ENCODE measurements at places on chromosomes 5 and 9.

DNA sequence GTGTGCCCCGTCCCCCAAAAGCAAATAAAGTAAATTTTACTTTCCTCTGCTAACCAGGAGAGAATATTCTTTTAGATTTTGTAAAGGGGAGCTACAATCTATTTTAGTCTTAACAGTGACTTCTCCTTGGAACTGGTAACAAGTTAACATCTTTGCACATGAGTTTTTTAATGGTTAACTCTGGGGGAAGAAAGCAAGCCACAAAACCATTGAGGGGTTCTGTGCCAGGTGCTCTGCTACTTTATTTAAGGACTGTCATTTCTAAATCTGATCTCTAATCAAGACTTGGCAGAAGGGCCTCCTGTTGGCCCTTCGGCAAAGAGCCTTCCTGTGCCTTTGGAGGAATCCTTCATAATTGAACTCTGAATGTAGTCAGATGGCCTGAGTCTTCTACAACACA lies 153.4 kb downstream of the SLC12A2 start:
- no peak for DNase-seq

DNA sequence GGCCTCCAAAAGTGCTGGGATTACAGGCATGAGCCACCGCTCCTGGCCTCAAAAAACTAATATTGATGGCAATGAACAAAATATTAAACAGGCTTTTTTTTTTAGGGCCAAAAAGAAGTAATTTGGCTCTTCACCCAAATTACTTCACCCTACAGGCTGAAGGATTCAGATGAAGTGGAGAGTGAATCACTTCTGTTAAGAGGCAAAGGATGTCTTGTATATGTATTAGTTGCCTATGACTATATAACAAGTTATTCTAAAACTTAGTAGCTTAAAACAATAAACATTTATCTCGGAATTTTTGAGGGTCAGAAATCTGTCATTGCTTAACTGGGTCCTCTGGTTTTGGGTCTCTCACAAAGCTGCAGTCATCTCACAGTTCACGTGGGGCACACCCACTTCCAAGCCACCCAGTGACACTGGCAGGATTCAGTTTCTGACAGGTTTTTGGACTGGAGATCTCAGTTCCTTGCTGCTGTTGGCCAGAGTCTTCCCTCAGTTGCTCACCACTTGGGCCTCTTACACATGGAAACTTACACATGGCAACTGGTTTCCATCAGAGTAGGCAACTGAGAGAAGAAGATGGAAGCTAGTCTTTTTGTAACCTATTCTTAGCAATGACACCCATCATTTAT lies 66.7 kb downstream of the IQGAP2 start:
- DNase-seq: peak; percentile 6

DNA sequence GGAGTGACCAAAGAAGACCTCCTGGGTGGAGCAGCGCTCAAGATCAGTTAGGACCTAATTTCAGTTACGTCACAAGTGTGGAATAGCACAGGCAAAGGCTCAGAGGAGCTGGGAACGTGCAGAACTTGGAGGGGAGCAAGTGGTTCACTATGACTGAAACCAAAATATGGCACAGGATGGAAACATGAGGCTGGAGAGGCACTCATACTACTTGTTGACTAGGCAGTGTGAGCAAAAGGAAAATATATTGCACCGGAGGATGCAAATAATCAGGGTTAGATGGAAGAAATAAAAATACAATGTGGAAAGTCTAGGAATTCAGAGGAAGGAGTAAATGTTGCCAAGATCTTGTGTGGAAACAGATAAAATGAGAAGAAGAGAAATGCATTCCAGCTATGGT lies 148.3 kb downstream of the DCP2 start:
- DNase-seq: no peak

GRCh38 chr5:115637507-115637906 lies 11.7 kb upstream of the TMED7 start:
- no peak for DNase-seq

DNA sequence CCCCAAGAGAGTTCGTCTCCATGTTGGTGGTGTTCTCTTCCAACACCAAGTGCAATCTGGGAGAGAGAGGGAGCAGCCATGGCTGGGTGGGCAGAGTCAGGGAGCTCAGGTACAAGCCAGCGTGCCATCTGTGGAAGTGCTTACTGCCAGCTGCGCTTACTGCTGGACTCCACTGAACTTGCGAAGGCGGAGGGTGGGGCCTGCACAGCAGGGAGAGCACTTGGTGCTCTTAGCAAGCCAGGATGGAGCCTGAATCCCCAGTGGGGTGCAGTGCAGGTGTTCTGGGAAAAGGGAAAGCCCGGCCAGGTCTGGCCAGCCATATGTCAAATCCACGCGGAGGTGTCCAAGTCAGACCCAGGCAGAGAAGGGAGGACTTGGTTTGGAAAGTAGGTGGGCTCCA lies 142.0 kb downstream of the FANCC start:
- DNase-seq: no peak

DNA sequence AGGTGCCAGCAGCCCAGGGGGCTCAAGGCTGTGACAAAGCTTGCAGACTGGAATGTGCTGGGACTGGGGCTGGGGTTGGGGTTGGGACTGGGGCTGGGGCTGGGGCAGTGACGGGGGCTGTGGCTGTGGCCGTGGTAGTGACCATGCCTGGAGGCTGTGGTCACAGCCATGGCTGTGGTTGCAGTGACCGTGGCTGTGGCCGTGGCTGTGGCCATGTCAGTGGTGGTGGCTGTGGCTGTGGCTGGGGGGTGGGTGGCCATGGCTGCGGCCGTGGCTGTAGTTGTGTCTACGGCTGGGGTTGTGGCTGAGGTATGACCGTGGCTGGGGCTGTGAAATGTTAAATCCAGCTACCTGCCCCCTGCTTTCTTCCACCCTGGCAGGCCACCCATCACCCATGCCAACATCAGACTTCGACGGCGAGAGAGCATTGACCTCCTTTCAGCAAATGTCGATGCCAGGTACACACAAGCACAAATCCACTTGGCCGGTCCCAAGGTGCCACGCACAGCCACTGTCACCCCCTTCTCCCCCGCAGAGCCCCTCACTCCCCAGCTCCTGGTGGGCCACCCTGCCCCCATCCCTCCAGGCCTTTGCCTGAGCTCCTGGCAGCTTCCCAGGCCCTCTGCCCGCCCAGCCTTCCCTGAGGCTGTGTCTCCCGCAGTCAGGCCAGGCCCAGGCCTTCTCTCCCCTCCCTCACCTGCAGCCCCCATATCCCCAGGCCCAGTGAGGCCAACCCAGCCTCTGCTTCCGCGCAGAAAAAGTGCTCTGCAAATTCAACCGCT lies 15.3 kb downstream of the LCN9 start:
- DNase-seq: no peak

DNA sequence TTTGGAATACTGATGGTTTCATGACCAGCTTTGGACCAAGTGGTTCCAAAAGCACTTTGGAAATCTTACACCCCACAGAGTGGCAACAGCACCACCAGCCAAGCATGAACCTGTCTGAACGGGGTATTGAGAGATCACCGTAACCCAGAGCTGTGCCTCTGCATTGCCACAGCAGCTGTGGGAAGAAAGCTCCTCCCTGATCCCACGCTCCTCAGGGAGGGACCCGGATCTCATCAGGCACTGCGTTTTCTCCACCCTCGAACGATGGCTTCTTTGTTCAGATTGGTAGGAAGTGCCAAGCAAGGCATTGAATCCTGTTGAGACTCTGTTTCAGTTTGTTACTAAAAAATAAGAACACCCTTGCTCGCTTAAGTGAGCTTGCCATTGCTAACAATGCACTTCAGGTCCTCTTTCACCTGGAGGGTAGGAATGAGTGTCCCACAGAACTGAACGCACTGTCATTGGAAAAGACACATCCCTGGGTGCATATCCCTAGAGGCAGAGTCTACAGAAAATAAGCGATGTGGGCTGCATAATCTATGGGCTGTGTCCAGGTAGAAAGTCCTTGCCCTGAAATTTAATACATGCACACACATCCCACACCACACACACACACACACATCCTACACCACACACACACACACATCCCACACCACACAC lies 118.0 kb upstream of the ICE1 start:
- DNase-seq: no peak

DNA sequence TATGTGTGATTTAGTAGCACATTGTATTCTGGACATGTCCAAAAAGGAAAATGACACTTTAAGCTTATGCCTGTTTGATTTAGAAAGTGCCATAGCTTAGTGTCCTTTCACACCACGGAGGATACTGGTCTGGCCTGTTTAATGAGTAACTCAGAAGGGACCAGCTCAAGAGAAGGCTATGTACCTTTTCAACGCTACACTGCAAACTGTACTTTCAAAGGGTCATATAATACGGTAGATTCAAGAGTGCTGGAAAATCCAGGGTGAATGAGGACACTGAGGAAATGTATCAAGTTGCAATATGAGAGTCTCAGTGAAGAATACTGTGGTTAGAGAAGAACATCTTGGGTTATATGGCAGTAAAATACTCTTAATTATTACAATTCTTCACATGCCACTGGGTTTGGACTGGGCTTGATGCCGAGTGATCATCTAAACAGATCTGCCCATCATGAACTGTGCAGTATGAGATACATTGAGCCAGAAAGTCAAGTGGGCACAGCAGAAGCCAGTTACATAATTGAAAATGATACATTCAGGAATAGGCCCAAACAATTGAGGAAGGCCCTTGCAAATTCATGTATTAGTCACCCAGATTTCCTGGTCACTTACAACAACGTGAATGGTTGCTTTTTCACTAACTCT lies 1211.5 kb upstream of the CDH9 start:
- DNase-seq: no peak

- peak; percentile 80 for DNase-seq
These were observed 57.9 kb upstream of the CCNG1 start for GRCh38 chr5:163379298-163380155.

DNA sequence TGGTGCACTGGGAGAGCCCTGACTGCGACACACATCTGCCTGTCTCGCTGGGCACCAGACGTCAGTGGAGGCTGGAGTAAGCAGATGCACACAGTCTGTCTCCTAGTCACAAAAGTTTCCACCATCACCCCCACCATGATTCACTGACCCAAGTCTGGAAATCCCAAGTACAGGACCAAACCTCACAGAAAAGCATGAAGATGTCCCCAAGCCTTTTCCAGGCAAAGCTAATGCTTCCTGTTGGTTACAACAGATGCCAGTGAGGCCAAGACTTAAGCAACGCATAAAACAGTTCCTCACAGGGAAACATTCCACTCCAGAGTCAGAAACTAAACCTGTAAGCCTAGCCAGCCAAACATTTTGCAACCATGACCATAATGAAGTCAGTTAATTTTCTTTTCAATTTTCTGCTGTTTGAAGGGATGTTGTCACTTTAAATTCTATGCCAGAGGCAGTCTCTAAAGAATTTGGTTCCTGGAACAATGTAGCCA lies 259.3 kb upstream of the SLC30A5 start:
- no peak for DNase-seq

DNA sequence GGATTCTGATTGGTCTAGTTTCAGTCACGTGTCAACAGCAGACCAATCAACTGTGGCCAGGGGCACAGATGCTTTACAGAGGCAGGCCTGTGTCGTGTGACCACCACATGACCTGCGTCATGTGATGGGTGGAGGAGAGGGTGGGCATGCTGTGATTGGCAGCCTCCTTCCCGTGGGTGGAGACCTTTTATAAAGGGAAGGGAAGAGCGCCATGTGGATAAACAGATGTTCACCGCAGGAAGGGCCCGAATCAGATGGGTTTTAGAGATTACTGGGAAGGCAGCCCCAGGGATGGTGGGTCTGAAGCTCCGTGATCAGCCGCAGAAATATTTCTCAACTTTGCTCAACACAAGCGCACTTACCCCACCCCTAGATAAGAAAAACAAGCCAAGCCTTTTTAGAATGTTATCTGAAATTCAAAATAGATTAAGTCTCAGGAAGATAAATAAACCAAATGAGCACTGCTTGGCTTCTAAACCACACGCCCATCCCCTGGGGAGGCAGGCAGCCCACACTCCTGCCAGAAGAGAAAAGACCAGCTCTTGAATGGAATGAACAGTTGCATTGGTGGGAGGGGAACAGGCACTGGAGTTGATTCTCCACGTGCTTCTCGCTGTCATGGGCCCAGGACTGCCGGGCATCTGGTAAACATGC lies 43.6 kb downstream of the ROPN1L start:
- DNase-seq: peak; percentile 96

DNA sequence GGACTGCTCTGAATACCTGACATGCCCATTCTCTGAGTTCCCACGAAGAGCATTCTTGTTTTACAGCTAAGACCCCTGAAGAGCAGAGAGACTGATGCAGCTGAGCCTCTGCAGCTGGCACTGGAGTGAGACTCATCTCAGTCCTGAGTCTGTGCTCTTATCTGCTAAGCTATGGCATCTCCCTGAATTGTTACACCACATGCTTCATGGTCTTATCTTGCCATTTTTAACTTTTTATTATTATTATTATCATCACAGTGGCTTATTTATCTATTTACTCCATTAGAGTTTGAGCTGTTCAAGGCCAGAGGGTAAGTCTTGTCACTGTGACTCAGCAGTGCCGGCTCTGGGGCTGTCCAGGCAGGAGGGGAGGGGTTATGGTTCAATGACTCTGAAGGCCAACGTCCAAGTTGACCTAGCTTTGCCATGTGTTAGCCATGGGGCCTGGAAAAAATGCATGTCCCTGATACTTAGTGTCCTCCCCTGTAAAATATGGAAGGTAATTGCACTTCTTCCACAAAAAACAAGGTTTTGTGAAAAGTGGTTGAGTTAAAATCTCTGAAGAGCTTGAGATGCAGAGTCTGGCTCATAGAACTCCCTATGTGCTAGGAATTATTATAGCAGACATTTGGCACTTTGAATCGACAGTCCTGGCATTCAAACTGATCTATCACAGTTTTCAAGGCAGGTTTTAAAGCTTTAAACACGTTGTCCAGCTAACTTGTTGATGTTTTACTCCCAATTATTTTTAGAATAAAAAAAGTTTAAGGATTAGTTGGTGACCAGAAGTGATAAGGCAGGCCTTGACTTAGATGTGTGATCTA lies 94.6 kb downstream of the ALDH1A1 start:
- no peak for DNase-seq

GRCh38 chr5:168312606-168313295 lies 21.3 kb downstream of the WWC1 start:
- DNase-seq: no peak

- DNase-seq: no peak
These were observed 15.2 kb upstream of the PHYKPL start for GRCh38 chr5:178247481-178248456.

DNA sequence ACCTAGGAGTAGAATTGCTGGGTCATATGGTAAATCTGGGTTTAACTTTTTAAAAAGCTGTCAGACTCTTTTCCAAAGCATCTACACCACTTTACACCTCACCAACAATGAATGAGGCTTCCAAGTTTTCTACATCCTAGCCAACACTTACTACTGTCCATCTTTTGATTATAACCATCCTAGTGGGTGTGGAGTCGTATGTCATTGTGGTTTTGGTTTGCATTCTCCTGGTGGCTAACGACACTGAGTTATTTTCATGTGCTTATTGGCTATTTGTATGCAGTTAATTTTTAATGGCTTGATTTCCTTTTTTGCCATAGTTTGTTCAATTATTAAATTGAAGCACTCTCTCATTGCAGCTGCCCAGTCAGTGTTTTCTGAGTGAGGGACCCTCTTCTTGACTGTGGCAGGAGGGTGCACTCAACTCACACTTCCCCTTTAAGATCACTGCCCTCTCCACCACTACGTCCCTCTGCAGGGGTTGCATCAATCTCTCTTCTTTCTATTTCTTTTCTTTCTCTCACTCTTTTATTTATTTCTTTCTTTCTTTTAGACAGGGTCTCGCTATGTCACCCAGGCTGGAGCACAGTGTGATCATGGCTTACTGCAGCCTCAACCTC lies 182.3 kb downstream of the C9orf152 start:
- DNase-seq: no peak

Measured in IMR-90 (cell line).